Transverse colon (tissue), 4 donors: ENCODE measurements at places on chromosomes 2 and 18. TPM values are rescaled to one million over a fixed set of nuclear protein-coding genes. Genes with fewer than 3 reads are reported as not detected.

Gene TEX44
- not detected for total RNA-seq

- no peak overlapping the region for H3K4me3 ChIP-seq
- no peaks in the 10 kb centered on the region for H3K36me3 ChIP-seq
- H3K27me3 ChIP-seq, result no peaks in the 10 kb centered on the region
- no peak overlapping the region for H3K27ac ChIP-seq
Observed at GRCh38 chr18:58025733-58026132, 18.3 kb upstream of the NEDD4L start.

- H3K4me1 ChIP-seq, result no peaks in the 10 kb centered on the region
- no peaks in the 10 kb centered on the region for H3K36me3 ChIP-seq
- H3K27ac ChIP-seq, result no peak overlapping the region
Observed at GRCh38 chr2:74944987-74945787, 13.3 kb upstream of the POLE4 start.

DNA sequence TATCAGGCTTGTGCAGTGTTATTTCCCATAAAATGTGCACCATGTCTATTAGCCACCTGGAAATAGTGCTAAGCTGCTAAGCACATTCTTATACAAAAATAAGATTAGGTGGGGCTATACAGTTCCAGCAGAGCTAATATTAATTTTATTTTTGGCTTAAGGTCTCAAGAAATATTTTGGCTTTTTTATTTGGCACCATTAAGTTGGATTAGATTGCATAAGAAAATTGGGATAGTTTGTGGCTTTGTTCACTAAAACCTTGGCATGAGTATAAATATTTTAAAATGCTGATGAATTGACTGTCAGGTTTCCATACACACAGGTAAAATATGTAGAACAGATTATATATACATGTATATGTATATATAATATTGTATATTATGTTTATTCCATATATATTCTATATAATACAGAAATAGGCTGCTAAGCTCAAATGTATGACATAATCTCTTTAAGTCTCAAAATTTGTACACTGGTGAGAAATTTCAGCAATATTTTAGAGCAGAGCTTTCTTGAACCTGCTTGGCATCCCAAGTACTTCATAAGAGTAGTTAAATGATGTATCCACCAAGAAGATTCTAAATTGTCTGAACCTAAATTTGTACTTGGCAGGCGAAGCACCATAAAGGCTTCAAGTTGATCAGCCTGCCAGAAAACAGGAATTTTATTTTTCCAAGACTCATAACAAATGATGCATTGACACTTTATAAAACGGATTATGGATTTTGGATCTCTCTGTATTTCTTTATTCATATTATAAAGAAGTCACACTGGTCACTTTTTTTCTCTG lies 32.6 kb downstream of the CCDC102B start:
- no peaks in the 10 kb centered on the region for H3K4me1 ChIP-seq
- H3K27me3 ChIP-seq, result no peaks in the 10 kb centered on the region
- DNase-seq, result no peak
- no peak overlapping the region for H3K4me3 ChIP-seq
- no peak overlapping the region for H3K27ac ChIP-seq
- H3K36me3 ChIP-seq, result no peaks in the 10 kb centered on the region

DNA sequence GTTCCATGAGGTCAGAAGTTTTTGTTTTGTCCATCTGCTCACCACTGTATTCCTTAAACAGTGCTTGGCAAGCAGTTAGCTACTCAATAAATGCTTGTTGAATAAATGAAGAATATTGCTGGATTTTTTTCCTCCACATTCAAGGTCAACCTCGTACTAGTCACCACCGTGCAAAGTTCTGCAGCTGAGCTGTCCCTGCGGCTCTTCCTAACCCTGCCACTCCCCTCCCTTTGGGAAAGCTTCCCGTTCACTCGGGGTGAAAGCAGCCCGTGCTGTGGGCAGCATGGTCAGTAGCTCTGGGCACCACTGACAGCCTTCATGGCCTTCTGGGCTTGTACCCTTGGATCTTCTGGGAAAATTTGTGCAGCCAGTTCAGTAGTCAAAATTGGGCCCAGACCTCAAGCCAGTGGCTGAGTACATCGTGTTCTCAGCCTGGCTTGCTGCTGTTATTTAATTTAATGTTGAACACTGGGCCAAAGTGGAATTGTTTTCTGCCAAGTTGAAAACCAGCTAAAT lies 469.3 kb upstream of the RAB12 start:
- H3K4me3 ChIP-seq, result no peak overlapping the region
- peak overlapping the region; percentile 44 for H3K27ac ChIP-seq
- no peaks in the 10 kb centered on the region for H3K36me3 ChIP-seq
- H3K4me1 ChIP-seq, result no peaks in the 10 kb centered on the region
- DNase-seq, result no peak

GRCh38 chr2:206213514-206213845 lies 53.8 kb downstream of the EEF1B2 start:
- H3K27me3 ChIP-seq, result peaks cover 13% of the 10 kb centered on the region
- no peaks in the 10 kb centered on the region for H3K36me3 ChIP-seq
- DNase-seq, result no peak
- no peak overlapping the region for H3K27ac ChIP-seq
- no peaks in the 10 kb centered on the region for H3K4me1 ChIP-seq
- no peak overlapping the region for H3K4me3 ChIP-seq

DNA sequence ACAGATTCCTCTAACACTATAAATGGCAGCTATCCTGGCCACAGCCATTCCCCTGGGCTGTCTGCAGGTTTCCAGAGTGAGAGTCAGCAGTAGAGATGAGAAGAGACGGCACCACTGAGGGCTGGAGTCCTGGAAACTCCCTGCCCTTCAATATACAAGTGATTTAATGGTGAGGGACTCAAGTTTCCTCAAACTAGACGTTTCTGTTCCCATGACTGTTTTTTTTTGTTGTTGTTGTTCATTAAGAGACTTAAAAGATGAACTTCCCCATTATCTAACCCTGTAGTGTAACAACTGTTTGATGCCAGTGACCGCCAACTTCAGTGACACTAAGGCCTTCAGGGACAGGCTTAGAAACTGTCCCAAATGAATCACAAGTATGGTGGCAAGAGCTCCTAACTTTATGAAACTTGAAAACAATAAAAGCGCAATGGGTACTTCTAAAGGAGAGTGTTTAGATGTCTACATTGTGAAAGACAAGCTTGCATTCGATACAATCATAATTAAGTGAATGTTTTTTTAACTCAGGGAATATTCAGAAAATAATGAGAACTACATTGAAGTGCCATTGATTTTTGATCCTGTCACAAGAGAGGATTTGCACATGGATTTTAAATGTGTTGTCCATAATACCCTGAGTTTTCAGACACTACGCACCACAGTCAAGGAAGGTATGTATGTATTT lies 34.0 kb downstream of the IL1R2 start:
- H3K36me3 ChIP-seq, result no peaks in the 10 kb centered on the region
- no peak for DNase-seq
- no peak overlapping the region for H3K27ac ChIP-seq
- no peaks in the 10 kb centered on the region for H3K4me1 ChIP-seq
